Activated naive CD4-positive, alpha-beta T cell (primary cell): ENCODE measurements at places on chromosomes 6 and 20.

- no peak for DNase-seq
Measured at GRCh38 chr6:18471232-18471964, 84.2 kb downstream of the RNF144B start.

DNA sequence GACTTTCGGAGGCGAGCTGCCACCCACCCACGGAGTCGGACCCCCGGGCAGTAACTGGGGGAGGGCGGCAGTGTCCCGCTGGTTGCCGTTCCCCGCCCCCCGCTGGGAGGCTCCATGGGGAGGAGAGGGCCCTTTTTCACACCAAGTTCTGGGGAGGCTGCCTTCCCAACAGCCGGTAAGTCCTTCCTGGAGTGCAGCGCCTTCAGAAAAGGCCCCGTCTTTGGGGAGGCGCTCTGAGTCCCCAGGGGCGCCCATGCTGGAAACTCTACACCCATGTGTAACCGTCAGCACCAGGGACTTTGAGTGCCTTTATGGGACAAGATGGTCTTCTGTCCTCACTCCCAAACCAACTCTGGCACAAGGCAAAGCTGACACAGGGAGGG, 430 bp upstream of the SOX18 start:
- DNase-seq, result no peak

GRCh38 chr6:3147914-3148757, 9.2 kb downstream of the TUBB2A start:
- no peak for DNase-seq

- DNase-seq, result no peak
Measured at GRCh38 chr20:54619181-54619580, 143.8 kb downstream of the DOK5 start.

GRCh38 chr6:105514306-105514705, 111.4 kb upstream of the PREP start:
- no peak for DNase-seq

- DNase-seq, result no peak
Measured at GRCh38 chr6:15110726-15111354, 135.0 kb upstream of the JARID2 start.

DNA sequence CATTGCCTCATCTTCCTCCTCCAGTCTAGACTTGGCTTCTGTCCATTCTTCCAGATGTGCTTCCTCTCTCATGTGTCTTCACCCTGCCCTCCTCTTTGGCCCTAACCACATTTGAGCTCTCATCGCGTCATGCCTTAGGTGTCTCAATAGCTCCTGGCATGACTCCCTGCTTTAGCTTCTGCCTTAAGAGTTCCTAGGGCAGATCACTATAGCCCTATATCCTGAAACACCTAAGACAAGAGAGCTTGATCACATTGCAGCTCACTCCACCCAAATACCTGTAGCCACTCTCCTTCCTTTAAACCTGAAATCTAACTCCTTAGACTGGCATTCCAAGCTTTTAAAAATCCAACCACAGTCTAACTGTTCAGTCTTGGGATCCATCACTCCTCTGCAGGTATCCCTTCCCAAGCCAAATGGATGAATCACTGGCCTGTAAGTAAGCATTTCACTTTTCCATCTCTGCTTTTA, 69.0 kb upstream of the STXBP5 start:
- DNase-seq, result no peak

DNA sequence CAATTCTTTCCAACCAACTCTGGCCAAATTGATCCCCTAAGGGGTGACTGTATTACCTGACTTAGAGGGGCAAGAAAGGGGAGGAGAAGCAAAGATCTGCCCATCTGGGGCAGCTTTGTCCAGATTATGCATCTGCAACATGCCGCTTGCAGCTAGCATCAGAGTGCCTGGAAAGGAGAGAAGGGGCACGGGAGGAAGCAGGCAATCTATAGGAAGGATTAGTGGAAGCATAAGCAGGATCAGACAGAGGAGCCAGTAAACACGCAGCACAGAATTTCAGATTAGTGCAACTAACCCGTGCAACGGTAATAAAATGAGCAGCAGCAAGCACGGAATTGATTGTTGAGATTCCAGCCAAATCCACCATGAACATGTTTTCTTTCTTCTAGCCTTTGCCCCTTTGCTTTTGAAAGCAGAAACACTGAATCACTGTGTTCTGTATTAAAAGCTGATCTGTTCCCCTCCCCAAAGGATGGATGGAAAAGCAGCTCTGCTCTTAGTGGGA, 643.6 kb upstream of the CHD6 start:
- no peak for DNase-seq

- DNase-seq, result no peak
Measured at GRCh38 chr20:47125758-47126591, 230.5 kb downstream of the ZMYND8 start.

GRCh38 chr6:148538261-148539190, 195.9 kb downstream of the SASH1 start:
- DNase-seq, result no peak

- DNase-seq, result no peak
Measured at GRCh38 chr6:150290429-150290828, 78.4 kb upstream of the IYD start.

GRCh38 chr20:60877071-60877857, 374.8 kb upstream of the CDH4 start:
- no peak for DNase-seq

GRCh38 chr6:12090714-12091113, 78.6 kb downstream of the HIVEP1 start:
- no peak for DNase-seq

- no peak for DNase-seq
Measured at GRCh38 chr6:129141499-129141898, 258.6 kb downstream of the LAMA2 start.

- no peak for DNase-seq
Measured at GRCh38 chr6:12254210-12254609, 36.0 kb upstream of the EDN1 start.

DNA sequence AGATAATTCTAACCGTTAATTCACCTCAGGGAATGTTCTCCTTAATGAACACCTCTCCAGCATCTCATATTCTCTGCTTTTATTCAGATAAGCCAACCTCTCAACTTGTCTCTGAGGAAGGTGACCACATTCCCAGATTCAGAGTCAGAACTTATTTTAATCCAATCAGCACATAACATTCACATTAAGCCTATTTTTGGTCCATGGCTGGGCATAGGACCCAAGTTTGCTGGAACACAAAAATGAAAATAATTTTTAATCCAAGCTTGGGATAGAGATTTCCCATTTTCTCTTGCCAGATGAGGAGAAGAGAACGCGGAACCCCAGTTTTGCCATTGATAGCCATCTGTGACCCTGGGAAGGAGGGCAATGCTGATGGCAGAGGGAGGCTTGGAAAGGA, 126.5 kb downstream of the FRK start:
- DNase-seq, result no peak

GRCh38 chr6:11632231-11632630, 94.7 kb downstream of the TMEM170B start:
- DNase-seq, result no peak

DNA sequence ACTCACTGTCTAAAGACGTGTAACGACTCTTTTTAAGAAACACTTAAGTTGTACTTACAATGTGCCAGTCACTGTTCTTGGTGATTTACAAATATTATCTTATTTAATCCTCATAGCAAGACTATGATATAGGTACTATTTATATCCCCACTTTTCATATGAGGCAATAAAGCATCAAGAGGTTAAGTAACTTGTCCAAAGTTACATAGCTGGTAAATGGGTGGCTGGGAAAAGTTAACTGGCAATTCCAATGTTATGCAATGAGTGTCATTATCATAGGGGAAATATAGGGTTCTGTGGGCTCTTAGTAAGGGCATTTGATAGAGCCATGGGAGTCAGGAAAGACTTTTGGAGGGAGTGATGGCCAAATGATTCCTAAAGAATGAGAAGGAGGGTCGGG, 21.4 kb upstream of the RIPOR2 start:
- DNase-seq, result no peak

DNA sequence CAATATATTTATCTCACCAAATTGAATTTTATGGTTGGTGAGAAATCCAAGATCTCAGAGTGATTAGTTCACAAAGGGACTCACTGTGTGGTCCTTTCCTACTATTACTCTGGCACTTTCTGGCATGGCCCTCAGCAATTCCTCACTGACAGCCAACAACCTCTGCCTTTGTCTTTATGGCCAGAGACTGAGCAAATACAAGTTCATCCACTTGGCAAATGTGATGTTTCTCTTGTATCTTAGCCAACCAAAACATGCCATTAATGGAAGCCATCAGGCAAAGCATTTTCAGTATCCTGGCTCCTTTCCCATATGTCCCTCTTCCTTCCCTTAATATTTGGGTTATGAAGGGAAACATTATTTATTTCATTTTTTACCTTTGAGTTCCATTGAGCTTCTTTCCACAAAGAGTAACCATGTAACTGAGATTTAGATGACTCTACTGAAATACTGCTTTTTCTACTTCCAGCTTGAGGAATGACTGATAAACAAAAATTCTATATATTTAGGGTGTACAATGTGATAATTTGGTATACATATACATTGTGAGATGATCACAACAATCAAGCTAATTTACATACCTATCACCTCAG, 30.8 kb upstream of the SMLR1 start:
- DNase-seq, result no peak

- DNase-seq, result no peak
Measured at GRCh38 chr20:5024103-5024502, 22.8 kb upstream of the SLC23A2 start.

GRCh38 chr6:53410508-53411258, 61.9 kb upstream of the ELOVL5 start:
- peak; percentile 47 for DNase-seq

DNA sequence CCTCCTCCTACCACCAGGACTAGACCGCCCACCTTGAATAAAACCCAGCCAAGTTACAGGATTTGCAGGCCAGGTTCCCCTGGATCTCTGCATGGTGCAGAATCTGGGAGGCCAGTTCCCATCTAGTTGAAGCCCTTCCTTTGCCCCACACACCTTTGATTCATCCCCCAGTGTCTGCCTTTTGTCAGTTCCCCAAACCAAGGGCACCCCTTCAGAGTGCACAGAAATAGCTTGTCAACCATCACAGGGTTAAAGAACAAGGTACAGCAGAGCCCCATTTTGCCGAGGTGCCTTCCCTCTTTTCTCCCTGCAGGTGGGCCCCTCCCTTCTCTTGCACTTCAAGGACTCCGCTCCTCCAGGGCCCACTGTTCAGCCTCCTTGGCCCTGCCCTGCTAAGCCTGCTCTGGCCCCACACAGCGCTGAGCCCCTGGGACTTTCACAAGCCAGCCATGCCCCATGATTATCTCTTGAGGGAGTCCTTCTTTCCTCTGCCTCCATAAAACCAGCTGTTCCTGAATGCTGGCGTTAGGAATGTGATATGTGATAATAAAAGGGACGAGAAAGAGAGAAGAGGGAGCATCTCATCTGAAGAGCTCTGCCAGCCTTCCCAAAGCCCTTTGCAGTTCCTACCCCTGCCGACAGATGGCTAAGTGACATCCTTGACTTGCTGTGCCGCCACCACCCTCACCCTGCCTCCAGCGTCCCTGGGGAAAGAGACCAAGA, 280.3 kb downstream of the CDC5L start:
- no peak for DNase-seq

GRCh38 chr20:47464380-47465101, 37.1 kb upstream of the NCOA3 start:
- DNase-seq, result no peak

DNA sequence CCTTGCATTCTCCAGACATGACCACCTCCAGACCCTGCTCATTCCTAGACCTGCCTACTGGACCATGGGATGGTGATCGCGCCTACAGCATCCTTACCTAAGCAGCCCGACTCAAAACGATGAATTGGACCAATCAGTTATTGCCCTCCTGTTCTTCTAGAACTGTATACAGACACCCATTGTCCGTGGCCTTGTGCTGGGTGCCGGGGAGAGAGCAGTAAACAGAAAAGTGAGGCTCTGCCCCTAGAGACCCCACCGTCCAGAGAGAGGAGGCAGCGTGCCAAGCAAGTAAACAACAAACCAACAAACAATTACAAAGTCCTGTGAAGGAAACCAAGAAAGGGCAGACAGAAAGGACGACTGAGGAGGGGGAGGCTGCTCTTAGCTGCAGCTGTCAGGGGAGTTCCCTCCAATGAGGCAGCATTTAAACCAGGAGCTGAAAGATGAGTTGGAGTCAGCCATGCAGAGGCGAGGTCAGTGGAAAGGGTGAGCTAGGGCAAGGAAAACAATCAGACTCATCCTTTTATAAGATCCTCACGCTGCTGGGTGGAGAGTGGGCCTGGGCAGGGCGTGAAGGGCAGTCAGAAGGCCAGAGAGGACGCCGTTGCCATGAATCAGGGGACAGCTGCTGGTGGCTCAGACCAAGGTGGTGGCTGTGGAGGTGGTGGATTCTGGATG, 37.6 kb upstream of the BLCAP start:
- no peak for DNase-seq

DNA sequence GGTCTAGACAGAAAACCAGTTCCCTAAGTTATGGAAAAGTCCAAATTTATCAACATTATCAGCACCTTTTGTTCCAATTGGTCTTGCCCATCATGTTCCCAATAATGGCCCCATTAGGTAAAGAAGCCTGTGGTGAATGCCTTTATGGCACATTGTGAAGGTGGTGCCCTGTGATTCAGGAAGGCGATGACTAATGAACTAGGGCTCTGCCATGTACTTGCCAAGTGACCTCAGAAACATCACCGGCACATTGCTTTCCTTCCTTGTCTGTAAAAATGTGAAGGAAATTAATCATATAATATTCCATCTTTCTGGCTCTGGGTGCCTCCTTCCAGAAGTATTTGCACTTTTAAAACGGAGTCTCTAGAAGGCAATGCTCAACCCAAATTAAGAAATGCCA, 132.3 kb downstream of the UNC5CL start:
- DNase-seq, result no peak

GRCh38 chr6:165628955-165629354, 34.1 kb downstream of the PDE10A start:
- no peak for DNase-seq

DNA sequence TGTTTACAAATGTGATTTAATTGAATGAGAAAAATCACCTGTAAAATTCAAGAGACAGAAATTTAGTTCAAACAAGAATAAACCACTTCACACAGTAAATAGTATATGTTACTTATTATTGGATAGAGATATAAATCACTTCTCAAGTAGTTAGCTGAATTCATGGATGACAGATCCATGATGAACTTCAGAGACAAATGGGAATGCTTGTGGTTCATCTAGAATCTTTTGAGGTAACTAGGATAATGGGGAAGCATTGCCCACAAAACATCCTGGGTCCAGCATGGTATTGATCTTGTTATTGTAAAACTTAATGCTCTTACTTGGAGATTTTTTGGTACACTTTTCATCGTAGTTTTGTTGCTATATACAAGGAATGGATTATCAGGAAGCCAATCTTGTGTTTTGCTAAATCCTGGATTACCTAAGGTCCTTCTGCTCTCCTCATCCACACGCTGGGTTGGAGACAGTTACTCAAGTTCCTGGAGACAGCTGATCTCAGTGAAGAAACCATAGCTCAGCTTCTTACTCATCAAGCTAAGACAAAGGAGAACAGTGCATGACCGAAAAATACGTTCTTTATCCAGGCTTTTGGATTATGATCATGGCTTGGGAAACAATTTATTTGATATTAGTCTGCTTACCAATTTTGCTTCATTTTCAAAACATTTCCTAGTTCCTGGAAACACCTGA, 142.5 kb upstream of the PREP start:
- DNase-seq, result no peak
